A172 (cell line): ENCODE measurements at places on chromosomes 11 and 22. TPM values are rescaled to one million over a fixed set of nuclear protein-coding genes. Genes with fewer than 3 reads are reported as not detected.

The SLC5A1 gene
- total RNA-seq: not detected in 2 replicates

The PVALB gene
- total RNA-seq: 1.2 TPM in 1 of 2 replicates, not detected in the other

The CASP12 gene
- total RNA-seq: not detected in 2 replicates

The MS4A6A gene
- total RNA-seq: not detected in 2 replicates

The ZNF214 gene
- 1.8 and 2.3 TPM in 2 replicates for total RNA-seq

The MGAT3 gene
- total RNA-seq: 1.3 and 3.1 TPM in 2 replicates

The NNMT gene
- 109 and 204 TPM in 2 replicates for total RNA-seq

The RAB39A gene
- 0.62 and 1.3 TPM in 2 replicates for total RNA-seq

The FGF3 gene
- total RNA-seq: 0.24 TPM in 1 of 2 replicates, not detected in the other

The PC gene
- 6.8 and 8.6 TPM in 2 replicates for total RNA-seq

The CDC42BPG gene
- total RNA-seq: 3.7 and 4.1 TPM in 2 replicates

The CABP7 gene
- total RNA-seq: 0.19 TPM in 2 replicates

The FAM180B gene
- not detected in 2 replicates for total RNA-seq

The GUCY1A2 gene
- 0.02 and 0.07 TPM in 2 replicates for total RNA-seq

The GRK3 gene
- 1.4 and 1.9 TPM in 2 replicates for total RNA-seq

The KBTBD3 gene
- total RNA-seq: 1.3 and 7.4 TPM in 2 replicates

The SAA4 gene
- total RNA-seq: 0.43 TPM in 1 of 2 replicates, not detected in the other
